NCI-H1930 (cell line): ENCODE measurements at places on chromosomes 5 and 9.

GRCh38 chr5:7980881-7981280, 111.9 kb downstream of the MTRR start:
- no peak for DNase-seq

DNA sequence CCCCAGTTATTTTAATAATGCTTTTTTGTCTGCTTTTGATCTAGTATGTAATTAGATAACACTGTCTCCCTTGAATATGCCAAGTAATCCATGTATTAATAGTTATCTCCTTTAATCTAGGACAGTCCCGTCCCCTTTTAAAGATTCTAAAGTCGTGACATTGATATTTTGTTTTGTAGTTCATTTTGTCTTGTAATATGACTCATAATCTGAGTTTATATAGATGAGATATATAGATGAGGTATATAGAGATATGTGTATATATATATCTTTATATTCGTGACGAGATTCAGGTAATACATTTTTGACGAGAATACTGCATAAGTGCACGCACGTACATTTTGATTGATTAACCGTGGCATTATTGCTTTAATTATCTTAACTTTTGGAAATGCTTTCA, 1.6 kb downstream of the SREK1 start:
- DNase-seq, result no peak

DNA sequence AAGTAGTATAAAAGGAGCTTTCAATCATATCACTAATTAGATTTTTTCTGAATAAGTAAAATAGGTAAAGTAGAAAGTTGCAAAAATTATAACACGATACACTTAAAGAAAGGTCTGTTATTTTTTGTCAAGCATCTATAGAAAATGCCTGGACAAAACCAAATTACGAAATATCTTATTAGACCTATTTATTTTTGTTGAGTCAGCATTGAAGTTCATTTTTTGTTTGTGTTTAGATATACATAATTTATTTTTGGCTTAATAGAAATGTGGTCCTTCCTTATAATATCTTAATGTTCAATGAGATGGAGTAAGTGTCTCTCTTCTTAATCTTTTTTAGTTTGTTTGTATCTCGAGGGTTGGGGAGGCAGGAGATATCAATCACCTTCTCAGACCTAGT, 214.8 kb upstream of the GRIA1 start:
- no peak for DNase-seq

DNA sequence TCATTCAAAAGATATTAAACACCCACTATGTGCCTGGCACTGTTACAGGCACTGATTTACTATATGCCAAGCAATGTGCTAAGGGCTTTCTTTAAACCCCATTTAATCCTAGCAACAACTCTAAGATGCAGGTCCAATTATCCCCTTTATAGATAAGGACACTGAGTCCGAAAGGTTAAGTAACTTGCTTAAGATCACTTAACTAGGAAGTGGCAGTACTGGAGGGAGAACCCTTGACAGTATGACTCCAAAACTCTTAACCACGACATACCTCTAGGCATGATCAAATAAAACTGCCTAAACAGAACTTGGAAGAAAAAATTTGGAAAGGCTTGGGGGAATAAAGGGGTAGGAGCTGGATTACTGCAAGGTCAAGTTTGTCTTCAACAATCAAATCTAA, 1.7 kb downstream of the RAB14 start:
- no peak for DNase-seq

GRCh38 chr5:167713896-167714295, 577.5 kb upstream of the WWC1 start:
- DNase-seq, result no peak

DNA sequence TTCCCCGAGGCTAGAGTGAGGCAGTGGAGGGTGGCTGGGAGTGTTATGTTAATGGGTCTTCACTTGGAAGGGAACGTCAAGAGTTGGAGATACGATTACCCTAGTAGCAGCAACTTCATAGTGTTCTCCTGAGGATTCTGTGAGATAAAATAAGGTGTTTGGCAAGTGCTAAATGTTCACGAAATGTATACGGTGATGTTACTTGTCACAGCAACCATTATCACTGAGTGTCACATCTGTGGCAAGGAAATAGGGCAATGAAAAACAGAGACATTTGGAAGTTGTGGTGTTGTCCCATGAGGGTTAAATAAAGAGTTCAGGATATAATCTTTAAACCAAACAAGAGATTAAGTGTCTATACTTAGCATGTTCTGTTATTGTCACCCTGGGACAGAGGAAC, 183.3 kb downstream of the ALDH1A1 start:
- no peak for DNase-seq

- no peak for DNase-seq
These were observed 163.7 kb downstream of the ROR2 start for GRCh38 chr9:91786132-91786896.

GRCh38 chr5:102958481-102959011, 161.4 kb downstream of the GIN1 start:
- DNase-seq, result no peak

- DNase-seq, result no peak
These were observed 58.3 kb downstream of the PRELID2 start for GRCh38 chr5:145776886-145777285.

DNA sequence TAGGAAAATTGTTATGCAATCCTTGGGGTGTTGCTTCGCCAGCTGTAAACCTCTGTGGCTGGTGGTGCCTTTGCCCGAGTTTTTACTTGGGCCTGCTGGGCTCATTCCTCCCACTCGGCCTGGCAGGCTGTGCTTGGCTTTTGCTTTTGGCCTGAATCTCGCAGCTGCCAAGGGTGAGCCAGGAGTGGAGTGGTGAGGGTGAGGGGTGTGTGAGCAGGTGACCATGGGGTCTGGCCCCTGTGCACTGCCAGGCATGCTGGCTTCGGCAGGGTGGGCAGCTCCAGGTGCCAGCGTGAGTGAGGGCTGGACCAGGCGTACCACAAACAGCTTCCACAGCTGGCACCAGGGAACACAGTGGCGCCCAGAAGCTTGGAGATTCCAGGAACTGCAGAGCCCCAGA, 12.6 kb upstream of the DHFR start:
- no peak for DNase-seq

DNA sequence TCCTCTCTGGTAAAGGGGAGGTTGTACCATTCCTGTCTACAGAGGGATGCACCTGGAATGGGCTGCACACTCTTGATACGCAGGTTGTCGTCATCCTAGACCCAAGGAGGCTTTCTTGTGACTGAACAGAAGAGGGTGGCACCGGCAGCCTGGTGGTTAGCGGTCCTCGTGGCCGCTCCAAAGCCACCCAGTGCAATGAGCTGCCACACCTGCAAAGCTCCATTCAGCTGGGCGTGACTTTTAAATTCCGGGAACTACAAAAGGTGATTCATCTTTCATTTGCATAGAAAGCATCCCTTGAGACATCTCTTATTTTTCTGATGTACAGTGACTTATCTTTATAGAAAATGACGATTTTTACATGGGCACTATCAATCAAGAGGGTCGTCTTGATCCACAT, 286.1 kb upstream of the IRX1 start:
- DNase-seq, result no peak

DNA sequence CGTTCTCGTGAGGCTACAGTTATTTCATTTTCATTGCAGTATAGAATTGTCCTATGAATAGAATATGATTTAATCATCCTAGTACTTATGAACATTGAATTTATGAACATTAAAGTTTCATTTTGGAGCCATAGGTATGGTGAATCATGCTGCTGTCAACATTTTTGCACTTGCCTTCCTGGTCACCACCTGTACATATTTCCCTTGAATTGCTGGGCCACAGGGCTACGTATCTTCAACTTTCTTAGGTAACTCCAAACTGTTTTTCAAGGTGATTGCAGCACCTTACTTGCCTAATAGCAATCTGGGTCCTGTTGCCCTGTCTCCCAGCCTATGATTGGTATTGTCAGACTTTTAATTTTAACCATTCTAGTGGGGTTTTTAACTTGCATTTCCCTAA, 6.5 kb upstream of the RNF145 start:
- no peak for DNase-seq

DNA sequence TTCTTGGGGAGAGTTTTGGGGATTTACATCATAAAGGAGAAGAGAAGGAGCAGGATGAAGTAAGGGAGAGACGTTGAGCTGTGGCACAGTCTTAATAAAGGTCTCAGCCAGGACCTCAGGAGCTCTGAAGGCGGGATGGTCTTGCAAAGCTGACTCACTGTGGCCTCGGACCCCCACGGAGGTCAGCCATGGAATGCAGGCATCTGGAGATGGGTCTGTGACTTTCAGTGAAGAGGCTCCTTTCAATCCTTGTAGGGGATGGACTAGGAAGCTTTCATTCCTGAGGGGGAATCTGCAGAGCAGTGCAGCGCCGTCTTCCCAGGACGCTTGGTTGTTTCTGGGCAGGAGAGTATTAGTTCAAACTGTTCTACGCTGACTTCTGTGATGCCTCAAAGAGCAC, 65.7 kb upstream of the BASP1 start:
- no peak for DNase-seq

GRCh38 chr5:80064124-80064523, 29.0 kb downstream of the THBS4 start:
- no peak for DNase-seq

DNA sequence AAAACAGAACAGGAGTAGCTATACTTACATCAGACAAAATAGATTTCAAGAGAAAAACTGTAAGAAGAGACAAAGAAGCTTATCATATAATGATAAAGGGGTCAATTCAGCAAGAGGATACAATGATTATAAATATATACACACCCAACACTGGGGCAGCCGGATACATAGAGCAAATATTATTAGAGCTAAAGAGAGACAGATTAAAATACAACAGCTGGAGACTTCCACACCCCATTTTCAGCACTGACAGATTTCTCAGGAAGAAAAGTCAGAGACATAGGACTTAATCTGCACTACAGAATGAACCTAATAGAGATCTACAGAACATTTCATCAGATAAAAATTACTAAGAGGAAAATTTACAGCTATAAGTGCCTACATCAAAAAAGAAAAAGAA, 35.7 kb downstream of the OXCT1 start:
- no peak for DNase-seq

GRCh38 chr5:80172067-80172695, 83.7 kb downstream of the SERINC5 start:
- DNase-seq, result no peak

GRCh38 chr5:83724001-83724400, 3.3 kb upstream of the HAPLN1 start:
- DNase-seq, result no peak

DNA sequence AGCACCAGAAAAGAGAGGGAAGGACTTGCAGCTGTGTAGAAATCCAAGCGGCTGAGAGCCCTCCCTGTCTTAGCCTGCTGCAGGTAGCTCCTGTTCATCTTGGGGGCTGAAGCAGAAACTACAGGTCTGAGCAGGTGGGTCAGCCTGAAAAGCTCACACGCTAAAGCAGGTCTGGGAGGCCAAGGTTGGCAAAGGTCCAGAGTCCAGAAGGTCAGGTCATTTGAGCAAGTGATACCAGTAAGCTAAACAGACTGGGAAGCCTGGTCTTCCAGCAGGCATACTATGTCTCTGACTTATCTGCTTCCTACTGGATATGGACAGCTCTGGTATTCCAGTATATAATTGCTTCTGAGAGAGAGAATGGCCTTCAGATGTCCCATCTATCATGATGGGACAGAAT, 26.2 kb downstream of the PTCD2 start:
- DNase-seq, result no peak

DNA sequence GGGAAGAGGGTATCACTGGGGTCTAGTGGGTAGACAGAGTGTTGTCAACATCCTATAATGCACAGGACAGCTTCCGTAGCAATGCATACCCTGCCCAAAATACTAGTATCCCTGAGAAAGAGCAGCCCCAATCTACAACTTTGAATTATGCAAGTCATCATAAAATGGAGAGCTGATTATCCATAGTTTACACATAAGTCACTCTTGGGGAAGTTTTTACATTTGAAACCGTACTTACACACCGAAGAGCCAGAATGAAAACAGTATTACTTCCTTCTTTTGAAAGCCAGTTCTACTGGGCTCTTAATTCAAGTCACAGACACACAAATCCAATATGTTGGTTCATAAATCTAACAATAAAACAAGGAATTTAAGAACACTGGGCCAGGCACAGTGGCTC, 21.6 kb downstream of the RNF145 start:
- no peak for DNase-seq

- DNase-seq, result no peak
These were observed 151.5 kb downstream of the ISOC1 start for GRCh38 chr5:129246088-129246487.

GRCh38 chr9:120846251-120846889, 3.6 kb upstream of the PSMD5 start:
- DNase-seq, result no peak

- no peak for DNase-seq
These were observed 170.1 kb upstream of the TARS1 start for GRCh38 chr5:33270671-33271070.

DNA sequence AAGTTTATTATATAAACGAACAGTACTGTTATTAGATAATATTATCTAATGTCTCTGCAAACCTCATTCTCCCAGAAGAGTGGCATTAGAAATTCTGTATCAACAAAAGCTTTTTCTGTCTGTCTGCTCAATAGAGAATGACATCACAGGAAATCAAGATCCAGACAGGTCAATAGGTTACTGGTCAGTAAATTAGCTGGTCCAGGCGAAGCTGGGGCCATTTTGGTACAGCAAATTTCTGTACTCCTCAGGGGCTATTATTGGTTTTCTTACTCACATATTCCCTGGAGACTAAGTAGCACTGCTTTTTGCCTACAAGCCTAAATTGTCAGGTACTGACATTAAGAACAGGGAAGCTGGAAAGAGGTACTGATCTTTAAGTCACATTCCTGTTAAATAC, 80.5 kb downstream of the PLPP1 start:
- no peak for DNase-seq

GRCh38 chr9:16384993-16385392, 485.5 kb downstream of the BNC2 start:
- no peak for DNase-seq

GRCh38 chr5:147140558-147140957, 94.3 kb upstream of the STK32A start:
- DNase-seq, result no peak

DNA sequence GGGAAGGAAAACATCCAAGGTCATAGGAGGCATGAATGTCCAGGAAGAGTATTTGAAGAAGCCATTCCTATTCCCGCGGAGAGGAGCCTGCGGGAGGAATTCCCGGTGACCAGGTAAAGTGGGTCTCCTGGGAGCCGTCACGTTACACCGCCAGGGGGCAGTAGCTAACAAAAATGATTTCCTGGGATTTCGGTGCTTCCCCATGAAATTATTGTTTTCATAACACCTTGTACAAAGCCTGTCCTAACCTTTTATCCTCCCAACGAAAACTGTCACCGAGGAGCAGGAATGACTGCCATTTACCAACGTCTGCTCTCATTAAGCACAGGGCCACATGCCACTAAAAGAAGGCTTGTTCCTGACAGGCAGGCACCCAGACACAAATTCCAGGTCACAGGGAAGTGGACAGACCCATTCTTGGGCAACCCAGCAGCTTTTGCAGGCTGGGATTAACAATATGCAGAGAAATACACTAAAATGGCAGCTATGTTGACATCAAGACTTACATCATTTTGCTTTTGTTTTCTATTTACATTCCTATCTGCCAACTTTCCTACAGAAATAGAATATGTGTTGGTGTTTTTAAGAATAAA, 41.2 kb upstream of the CTSL start:
- no peak for DNase-seq

- no peak for DNase-seq
These were observed 408.0 kb upstream of the DMAC1 start for GRCh38 chr9:8207596-8207995.

- no peak for DNase-seq
These were observed 344.7 kb upstream of the RGMB start for GRCh38 chr5:98428806-98429205.

- DNase-seq, result no peak
These were observed 30.1 kb downstream of the STXBP1 start for GRCh38 chr9:127642082-127642740.

- no peak for DNase-seq
These were observed 218.2 kb downstream of the ARHGEF28 start for GRCh38 chr5:73844165-73844564.

GRCh38 chr5:177598477-177598876, 1.5 kb upstream of the B4GALT7 start:
- no peak for DNase-seq
